Right cardiac atrium (tissue), 5 donors: ENCODE measurements at places on chromosomes 2 and 18.

- DNase-seq = no peak
Observed at GRCh38 chr2:182048088-182048487, 62.4 kb downstream of the PPP1R1C start.

DNA sequence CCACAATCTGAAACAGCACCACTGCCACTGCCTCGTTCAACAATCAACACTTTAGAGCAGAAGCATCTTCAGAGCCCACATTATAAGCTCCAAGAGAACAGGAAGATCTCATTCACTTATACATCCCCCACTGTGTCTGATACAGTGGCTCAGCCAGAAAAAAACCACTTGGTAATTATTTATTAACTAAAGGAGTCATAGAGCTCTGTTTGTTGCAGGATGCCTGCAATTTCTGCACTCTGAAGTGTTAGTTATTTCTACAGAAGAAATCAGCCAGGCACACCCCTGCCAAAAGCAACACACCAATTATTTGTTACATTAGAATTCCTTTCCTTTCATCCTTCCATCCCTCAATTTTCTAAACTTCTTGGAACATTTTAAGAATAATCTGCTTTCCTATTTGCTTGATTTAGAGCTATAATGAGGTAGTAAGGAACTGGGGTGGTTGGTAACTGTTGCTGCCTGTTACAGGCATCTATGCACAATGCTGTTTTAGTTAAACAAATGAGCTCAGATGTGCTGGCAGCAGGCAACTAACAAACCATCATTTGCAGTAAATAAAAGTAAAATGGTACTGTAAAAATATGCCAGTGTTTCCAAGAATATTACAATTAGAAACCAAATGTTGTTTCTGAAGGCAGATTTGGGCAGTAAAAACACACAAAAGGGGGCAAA lies 59.9 kb downstream of the DYM start:
- no peak for DNase-seq

GRCh38 chr2:217669831-217670230 lies 333.0 kb downstream of the TNS1 start:
- no peak for DNase-seq

DNA sequence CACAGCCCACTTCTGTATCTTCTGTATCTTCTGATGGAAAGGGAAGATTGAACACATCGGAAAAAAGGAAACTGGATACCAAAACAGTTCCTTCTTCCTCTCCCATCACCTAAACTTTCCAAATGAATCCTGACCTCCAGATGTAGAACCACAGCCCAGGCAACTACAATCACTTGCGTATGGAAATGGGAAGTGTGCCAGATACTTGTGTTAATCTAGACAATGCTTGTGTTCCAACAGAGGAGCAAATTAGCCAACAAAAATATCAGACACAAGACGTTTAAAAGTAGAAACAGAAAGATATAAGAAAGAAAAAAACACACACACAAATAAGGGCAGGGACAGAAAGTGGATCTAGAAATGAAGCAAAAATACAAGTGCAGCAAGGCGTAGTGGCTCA lies 31.4 kb upstream of the DUSP2 start:
- DNase-seq = no peak

- DNase-seq = no peak
Observed at GRCh38 chr2:96315400-96316071, 9.6 kb upstream of the ITPRIPL1 start.

GRCh38 chr18:45006934-45007333 lies 326.2 kb downstream of the SETBP1 start:
- no peak for DNase-seq

GRCh38 chr2:31231571-31232302 lies 2.2 kb upstream of the EHD3 start:
- peak; percentile 61 for DNase-seq

DNA sequence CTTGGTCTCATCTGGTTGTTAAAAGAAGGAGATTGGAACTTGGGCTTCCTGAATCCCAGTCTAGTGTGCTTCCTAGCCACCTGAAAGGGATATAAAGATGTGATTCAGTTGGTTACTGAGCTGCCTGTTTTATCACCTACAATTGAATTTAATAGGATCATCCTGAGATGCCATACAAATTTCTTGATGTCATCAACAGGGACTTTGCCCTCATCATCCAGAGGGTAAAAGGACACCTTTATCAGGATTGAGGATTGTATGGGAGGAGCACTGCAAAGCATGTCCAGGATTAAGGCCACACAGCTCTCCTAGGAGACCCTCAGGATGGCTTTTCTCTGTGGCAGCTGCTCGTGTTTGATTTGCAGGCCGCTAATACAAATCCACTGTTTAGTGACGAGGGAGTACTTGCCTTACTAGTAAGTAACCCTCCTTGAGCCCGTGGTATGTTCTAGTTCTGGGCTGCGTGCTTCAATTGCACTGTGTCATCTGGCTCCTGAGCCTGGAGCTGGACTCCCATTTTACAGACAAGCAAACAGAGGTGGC lies 28.6 kb downstream of the SH3RF3 start:
- no peak for DNase-seq

DNA sequence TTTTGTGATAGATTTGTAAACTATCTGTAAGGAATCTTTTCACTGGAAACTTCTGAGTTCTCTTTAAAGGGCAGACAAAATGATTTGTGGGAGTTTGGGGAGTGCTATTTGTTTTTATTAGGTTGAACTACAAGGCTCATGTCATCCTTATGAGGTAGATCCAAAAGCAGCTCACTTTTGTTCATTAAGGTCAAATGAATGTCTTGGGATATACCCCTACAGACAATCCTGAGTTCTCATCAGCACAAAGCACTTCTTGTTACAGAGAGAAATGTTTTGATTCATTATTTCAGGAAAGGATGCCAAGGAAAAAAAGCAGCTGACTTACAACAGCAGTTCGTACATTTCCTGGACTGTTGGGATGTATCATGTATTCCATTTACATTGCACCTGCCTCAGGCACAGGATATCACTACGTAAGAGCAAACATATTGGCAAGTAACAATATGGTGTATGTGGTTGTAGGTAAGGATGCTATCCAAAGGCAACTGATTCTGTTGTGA lies 68.9 kb downstream of the DCC start:
- DNase-seq = no peak

DNA sequence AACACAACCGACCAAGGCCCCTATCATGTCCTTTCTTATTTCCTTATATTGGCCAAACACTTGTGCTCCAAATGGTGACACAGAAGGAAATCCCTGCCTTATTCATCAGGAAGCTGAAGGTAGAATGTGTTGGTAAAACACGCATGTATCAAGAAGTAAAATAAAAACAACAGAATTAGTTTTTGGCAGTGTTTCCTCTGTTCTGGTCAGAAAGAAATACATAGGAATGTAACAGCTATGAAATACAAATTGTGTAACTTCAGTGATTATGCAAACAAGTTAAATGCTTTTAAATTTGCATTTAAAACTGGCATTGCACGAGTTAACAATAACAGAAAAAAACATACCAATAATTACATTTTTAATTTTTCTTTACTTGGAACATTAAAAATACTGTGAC lies 19.3 kb downstream of the ST6GAL2 start:
- no peak for DNase-seq

GRCh38 chr18:75544496-75544895 lies 117.0 kb upstream of the SMIM21 start:
- no peak for DNase-seq

DNA sequence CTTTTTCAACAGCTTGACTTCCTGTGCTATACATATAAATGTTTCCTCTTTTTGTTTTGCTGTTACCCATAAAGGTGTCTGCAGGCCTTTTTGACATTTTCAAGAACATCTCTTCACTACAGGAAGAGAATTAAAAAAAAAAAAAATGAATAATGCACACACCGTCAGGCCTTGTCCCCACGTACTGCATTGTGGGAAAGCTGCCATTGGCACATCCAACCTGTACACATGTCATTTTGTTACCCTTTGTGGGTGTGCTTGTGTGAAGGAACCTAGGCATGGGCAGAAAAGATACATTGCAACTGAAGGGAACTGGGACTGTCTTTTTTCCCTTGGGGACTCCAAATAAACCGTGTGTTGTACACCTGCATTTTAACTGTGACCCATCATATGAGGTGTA lies 16.8 kb upstream of the TMEM37 start:
- DNase-seq = no peak

GRCh38 chr18:11051462-11051861 lies 97.9 kb downstream of the PIEZO2 start:
- no peak for DNase-seq

DNA sequence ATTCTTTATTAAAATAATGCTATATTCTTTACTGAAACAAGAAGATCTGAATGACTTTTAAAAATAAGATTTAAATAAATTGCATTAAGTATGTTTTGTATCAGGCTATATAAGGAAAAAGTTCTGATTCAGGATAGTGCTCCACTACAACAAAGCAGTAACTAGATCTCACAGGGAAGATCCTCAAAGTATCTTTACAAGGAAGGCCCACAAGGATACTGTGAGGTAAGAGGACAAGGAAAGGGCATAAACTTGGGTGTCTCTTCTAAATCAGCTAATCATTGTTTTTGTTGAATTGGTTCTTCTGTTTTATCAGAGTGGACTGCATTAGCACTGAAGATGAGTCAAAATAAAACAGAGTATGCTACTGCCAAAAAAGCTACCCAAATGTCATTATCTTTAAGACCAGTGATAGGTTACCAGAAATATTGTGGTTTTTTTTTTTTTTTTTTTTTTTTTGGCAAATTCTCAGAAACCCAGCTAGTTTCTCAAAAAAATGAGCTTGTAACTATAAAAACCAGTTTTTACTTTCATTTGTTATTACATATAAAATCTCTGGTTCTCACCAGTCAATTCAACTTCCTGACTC lies 160.9 kb downstream of the BAZ2B start:
- DNase-seq = no peak

- DNase-seq = peak; percentile 74
Observed at GRCh38 chr2:86223140-86223926, 24.1 kb downstream of the MRPL35 start.

DNA sequence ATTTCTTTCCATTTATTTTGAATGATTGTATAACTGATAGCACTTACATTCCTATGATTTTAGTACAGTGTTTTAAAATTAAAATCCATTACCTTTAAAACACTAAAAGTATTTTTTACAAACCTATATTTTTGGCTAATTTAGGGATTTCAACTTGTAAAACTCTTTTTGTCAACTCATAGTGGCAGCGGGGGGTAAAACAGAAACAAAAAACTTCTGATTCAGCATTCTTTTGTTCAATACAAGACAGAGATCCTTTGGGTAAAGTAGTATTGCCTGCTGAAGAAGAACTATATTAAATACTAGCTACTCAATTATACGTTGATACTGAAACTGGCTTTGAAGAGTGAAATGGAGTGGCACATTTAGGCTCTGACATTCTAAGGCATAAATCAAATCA lies 437.4 kb upstream of the CDH19 start:
- no peak for DNase-seq

- DNase-seq = peak; percentile 91
Observed at GRCh38 chr2:181466661-181467576, 9.7 kb downstream of the ITGA4 start.

- DNase-seq = no peak
Observed at GRCh38 chr2:176746411-176746810, 466.2 kb upstream of the HNRNPA3 start.

GRCh38 chr18:23232331-23232730 lies 97.0 kb downstream of the CABLES1 start:
- no peak for DNase-seq

- no peak for DNase-seq
Observed at GRCh38 chr2:51673628-51674027, 641.7 kb upstream of the NRXN1 start.

- DNase-seq = no peak
Observed at GRCh38 chr2:66699793-66700676, 265.1 kb downstream of the MEIS1 start.

GRCh38 chr2:241356871-241357260 lies 781 bp downstream of the FARP2 start:
- no peak for DNase-seq

- DNase-seq = no peak
Observed at GRCh38 chr18:50924372-50924771, 43.5 kb upstream of the ELAC1 start.

DNA sequence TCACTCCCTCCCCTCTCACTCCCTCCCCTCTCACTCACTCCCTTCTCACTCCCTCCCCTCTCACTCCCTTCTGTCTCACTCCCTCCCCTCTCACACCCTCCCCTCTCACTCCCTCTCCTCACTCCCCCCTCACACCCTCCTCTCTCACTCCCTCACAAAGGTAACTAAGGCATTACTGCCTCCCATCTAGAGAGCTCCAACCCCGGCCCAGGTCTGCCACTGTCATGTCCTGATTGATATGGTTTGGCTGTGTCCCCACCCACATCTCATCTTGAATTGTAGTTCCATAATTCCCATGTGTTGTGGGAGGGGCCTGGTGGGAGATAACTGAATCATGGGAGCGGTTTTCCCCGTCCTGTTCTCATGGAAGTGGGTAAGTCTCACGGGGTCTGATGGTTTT lies 359.9 kb upstream of the MYT1L start:
- no peak for DNase-seq

- DNase-seq = no peak
Observed at GRCh38 chr18:49726675-49726963, 86.7 kb downstream of the ACAA2 start.

GRCh38 chr18:34042423-34043146 lies 182.1 kb downstream of the NOL4 start:
- no peak for DNase-seq

GRCh38 chr2:19178175-19178574 lies 180.2 kb downstream of the OSR1 start:
- no peak for DNase-seq

GRCh38 chr2:236341721-236342120 lies 77.5 kb upstream of the ASB18 start:
- no peak for DNase-seq

DNA sequence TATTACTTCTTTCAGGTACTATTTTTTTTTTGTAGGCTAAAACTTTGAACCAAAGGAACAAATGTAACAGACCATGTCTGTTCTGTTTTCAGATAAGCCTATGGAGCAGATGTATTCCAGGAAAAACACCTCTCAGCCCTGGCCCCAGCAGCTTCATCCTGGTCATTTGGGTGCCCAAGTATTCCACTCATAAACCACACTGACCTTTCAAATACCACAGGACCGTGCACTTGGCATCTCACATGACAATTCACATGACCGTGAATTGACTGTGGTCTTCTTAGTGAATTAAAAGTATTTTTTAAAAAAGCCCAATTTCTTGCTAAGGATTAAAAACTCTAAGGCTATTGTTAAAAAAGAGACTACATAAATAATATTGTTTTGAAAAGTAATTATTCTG lies 50.2 kb downstream of the SMIM21 start:
- no peak for DNase-seq

- no peak for DNase-seq
Observed at GRCh38 chr2:143776526-143777297, 647.5 kb downstream of the ARHGAP15 start.

DNA sequence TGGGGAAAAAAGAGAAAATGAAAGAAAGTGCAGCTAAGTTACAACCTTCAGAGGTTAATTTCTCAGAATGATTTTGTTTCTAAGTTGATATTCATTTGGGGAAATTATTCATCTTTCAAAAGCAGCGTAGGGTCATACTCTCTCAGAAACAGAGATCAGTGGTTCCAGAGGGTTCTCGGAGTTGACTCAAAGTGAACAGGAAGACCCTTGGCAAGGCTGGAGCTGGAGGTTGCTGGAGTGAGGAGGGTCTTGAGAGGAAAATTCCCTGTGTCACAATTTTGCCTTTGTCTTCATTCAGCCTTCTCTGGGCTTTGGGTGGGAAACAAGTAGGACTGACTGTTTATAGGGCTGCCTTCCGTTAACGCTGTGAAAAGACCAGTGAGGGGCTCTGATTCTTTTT lies 168.2 kb downstream of the ICOS start:
- DNase-seq = no peak
